ENCODE measurements at places on chromosomes 16 and 17. TPM values are rescaled to one million over a fixed set of nuclear protein-coding genes. Genes with fewer than 3 reads are reported as not detected.

- no peak overlapping the region for H3K4me3 ChIP-seq
- DNase-seq, result no peak
- H3K4me1 ChIP-seq, result no peaks in the 10 kb centered on the region
- H3K27ac ChIP-seq, result no peak overlapping the region
- no peaks in the 10 kb centered on the region for H3K36me3 ChIP-seq
- no peaks in the 10 kb centered on the region for H3K27me3 ChIP-seq
Observed at GRCh38 chr16:81251871-81252270, 13.4 kb downstream of the BCO1 start.

- H3K36me3 ChIP-seq, result no peaks in the 10 kb centered on the region
- no peak overlapping the region for H3K27ac ChIP-seq
- H3K4me1 ChIP-seq, result peaks cover 17% of the 10 kb centered on the region
- no peak overlapping the region for H3K4me3 ChIP-seq
- peaks cover 3% of the 10 kb centered on the region for H3K27me3 ChIP-seq
Observed at GRCh38 chr17:49583226-49583625, 7.6 kb downstream of the NXPH3 start.

GRCh38 chr17:42997390-42997983 lies 732 bp upstream of the RPL27 start:
- H3K27me3 ChIP-seq, result peaks cover 3% of the 10 kb centered on the region
- no peak for DNase-seq

DNA sequence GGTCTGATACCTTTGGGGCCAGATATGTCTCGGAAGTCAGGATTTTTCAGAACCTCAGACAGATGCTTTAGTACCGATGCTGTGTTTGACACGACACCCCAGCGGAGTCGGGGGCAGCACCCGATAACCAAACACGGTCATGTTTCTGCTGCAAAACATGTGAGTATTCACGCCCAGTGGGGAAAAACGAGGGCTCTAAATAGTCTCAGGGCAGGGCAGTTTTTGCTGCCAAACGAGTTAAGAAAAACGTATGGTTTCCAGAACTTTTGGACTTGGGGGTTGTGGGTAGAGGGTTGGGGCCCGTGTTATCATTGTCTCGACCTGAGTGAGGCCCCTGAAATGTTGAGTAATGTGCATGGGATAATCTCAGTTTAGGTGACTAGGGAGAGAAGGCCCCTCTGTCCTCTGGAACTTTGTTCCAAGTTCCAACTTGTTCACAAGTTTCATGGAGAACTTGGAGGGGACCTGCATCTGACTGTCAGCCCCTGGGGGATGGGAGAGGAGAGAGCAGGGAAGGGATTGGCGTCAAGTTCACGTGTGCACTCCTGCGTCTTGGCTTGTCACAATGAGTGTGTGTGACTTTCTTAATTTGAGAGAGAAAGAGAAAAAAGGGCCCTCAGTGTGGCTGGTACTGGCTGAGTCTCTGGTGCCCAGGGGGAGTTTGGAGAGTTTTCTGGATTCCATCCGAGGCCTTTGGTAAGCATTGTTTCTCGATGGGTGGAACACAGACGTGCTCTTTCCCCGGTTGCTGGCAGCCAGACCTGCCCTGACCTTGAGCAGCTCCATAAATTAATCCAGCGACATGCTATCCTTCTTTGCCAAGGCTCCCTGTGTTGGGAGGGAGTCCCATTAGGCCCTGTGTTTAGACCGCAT lies 83.9 kb upstream of the CIBAR2 start:
- peaks cover 43% of the 10 kb centered on the region for H3K4me1 ChIP-seq
- peak overlapping the region; percentile 50 for H3K4me3 ChIP-seq
- peaks cover 11% of the 10 kb centered on the region for H3K27me3 ChIP-seq
- no peak for DNase-seq
- peak overlapping the region; percentile 49 for H3K27ac ChIP-seq

DNA sequence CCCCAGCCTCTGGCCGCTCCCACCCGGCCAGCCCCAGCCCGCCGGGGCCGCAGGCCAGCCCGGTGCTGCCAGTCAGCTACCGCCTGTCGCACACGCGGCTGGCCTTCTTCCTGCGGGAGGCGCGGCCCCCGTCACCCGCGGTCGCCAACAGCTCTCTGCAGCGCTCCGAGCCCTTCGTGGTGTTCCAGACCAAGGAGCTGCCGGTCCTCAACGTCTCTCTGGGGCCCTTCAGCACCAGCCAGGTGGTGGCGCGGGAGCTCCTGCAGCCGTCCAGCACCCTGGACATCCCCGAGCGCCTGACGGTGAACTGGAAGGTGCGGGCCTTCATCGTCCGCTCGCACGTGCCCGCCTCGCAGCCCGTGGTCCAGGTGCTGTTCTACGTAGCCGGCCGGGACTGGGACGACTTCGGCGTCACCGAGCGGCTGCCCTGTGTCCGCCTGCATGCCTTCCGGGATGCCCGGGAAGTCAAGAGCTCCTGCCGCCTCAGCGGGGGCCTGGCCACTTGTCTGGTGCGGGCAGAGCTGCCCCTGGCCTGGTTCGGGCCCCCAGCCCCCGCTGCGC lies 46.8 kb downstream of the TMEM132E start:
- no peak overlapping the region for H3K4me3 ChIP-seq
- no peak overlapping the region for H3K27ac ChIP-seq
- H3K27me3 ChIP-seq, result peaks cover 17% of the 10 kb centered on the region
- peaks cover 36% of the 10 kb centered on the region for H3K4me1 ChIP-seq
- H3K36me3 ChIP-seq, result no peaks in the 10 kb centered on the region

ZNF232 gene
- 44.5 TPM for total RNA-seq

GLIS2 gene
- total RNA-seq, result 16.5 TPM

RASD1 gene
- total RNA-seq, result 140 TPM

GRCh38 chr17:82648742-82649331 lies 593 bp upstream of the WDR45B start:
- peak; percentile 62 for DNase-seq
- no peak overlapping the region for H3K27ac ChIP-seq
- peak overlapping the region; percentile 72 for H3K4me3 ChIP-seq

ADAMTS18 gene
- 1.7 TPM for total RNA-seq

GRCh38 chr16:65312071-65312470 lies 190.2 kb upstream of the CDH11 start:
- no peaks in the 10 kb centered on the region for H3K36me3 ChIP-seq
- no peak overlapping the region for H3K4me3 ChIP-seq
- H3K27ac ChIP-seq, result no peak overlapping the region
- H3K4me1 ChIP-seq, result no peaks in the 10 kb centered on the region

- H3K4me1 ChIP-seq, result no peaks in the 10 kb centered on the region
- H3K36me3 ChIP-seq, result no peaks in the 10 kb centered on the region
- no peak for DNase-seq
- no peaks in the 10 kb centered on the region for H3K27me3 ChIP-seq
- no peak overlapping the region for H3K27ac ChIP-seq
Observed at GRCh38 chr17:64111831-64112230, 18.1 kb downstream of the ERN1 start.

- peaks cover 17% of the 10 kb centered on the region for H3K4me1 ChIP-seq
- peaks cover 5% of the 10 kb centered on the region for H3K27me3 ChIP-seq
Observed at GRCh38 chr16:88553739-88554138, 16.5 kb upstream of the ZC3H18 start.

GRCh38 chr16:70661918-70662641 lies 15.7 kb downstream of the IL34 start:
- peaks cover 6% of the 10 kb centered on the region for H3K4me1 ChIP-seq
- no peak for DNase-seq
- H3K27ac ChIP-seq, result no peak overlapping the region
- H3K4me3 ChIP-seq, result no peak overlapping the region

APOBR gene
- total RNA-seq, result not detected

DNA sequence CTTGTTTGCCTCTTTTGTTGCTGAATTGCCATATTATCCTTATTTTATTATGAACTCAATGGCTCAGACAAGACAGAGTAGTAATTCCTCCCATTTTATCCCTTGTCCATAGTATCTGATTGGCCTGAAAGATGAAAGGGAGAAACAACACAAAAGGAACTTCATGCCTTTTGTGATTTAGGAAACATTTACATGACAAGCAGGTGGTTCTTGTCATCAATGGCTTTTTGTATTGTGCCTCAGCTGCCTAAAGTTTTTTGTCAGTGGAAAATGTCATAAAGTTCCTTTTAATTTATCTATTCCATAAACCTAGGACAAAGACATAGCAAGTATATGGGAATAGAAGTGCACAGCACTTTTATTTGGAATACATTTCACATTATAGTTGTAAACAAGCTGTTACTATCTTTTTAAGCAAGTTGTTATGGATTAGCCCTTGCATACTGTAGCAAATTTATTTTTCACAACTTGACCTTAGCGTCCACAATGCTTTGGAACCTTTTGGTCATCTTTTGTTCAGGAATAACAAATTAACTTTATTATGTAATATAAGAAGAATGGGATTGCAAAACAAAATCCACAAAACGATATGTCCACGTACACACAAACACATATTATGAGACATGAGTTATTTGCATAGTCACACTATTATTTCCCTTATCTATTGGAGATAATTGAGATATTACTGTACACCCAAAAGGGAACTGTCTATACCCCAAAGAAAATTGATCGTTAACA lies 12.4 kb upstream of the MPHOSPH6 start:
- H3K4me1 ChIP-seq, result no peaks in the 10 kb centered on the region
- H3K27me3 ChIP-seq, result peaks cover 1% of the 10 kb centered on the region
- H3K4me3 ChIP-seq, result no peak overlapping the region

DNA sequence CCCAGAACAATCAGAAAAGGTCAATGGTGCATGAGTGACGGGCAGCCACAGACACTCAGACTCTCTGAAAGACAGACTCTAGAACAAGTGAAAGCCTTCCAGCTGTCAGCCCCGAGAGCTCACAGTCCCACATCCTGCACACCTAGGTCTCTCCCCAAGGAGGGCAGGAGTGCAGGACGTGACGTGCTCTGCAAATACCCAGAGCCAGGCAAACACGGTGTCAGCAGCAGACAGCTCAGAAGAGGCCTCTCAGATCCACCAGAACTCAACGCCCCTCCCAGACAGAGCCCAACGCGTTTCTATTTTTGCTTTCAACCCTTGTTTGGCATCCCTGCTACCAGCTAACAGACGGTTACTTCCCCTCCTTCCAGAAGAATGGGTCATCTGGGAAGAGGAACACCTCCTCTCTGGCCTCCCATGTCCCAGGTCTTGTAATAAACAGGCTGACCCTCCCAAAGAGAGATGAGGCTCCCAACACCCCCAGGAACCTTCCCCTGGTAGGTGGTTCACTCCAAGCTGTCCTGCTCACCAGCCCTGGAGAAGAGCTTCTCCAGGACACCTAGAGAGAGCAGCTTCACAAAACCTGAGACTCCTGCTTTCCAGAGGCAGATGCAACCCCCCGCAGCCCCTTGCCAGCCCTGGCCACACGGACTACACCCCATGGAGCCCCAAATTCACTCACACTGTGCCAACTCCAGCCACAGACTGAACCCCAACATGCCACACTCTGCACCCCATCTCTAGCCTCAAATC lies 7.6 kb downstream of the PITPNM3 start:
- peaks cover 13% of the 10 kb centered on the region for H3K27me3 ChIP-seq
- H3K4me3 ChIP-seq, result no peak overlapping the region
- no peak for DNase-seq
- no peaks in the 10 kb centered on the region for H3K36me3 ChIP-seq

All from glutamatergic neuron (in vitro differentiated cells).